Activated CD4-positive, alpha-beta T cell treated with anti-CD3 and anti-CD28 coated beads, Interleukin-2, amount 10 ng/mL, durations not matched to agents 7 days and 5 days (primary cell): ENCODE measurements at places on chromosomes 2 and 18. TPM values are rescaled to one million over a fixed set of nuclear protein-coding genes. Genes with fewer than 3 reads are reported as not detected.

TMEM169 gene
- 2.6 TPM for total RNA-seq

PHLPP1 gene
- 2.7 TPM for total RNA-seq

MZT2A gene
- 96.9 TPM for total RNA-seq

ANKRD30BL gene
- total RNA-seq: not detected

HTR2B gene
- total RNA-seq: 2.1 TPM

CTAGE1 gene
- not detected for total RNA-seq

SUMO1 gene
- 101 TPM for total RNA-seq

ST6GAL2 gene
- not detected for total RNA-seq

OSBPL6 gene
- 0.35 TPM for total RNA-seq

YIPF4 gene
- 39.9 TPM for total RNA-seq

SLC9A4 gene
- 0.07 TPM for total RNA-seq

FTCDNL1 gene
- total RNA-seq: 2.3 TPM

GRCh38 chr18:76955524-76956170, 133.3 kb downstream of the ZNF236 start:
- DNase-seq: no peak

DNA sequence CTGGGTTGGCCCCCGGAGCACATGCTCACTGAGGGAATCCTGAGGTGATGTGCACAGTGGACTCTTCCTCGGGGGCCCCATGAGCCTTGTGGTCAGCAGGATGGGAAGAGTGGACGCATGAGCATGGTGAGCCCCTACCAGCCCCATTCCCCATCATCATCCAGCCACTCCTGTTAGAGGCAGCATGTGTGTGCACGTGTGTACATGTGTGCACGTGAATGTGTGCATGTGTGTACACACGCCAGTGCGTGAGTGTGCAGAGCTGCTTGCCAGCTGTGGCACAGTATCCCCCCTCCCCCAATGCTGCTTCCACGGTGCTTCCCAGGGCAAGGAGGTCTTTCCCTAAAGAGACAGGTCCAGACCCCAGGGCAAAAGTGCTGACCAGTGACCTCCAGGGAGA, 57.8 kb downstream of the KIF1A start:
- DNase-seq: no peak

- no peak for DNase-seq
Measured at GRCh38 chr2:46913471-46914381, 1.9 kb downstream of the MCFD2 start.

DNA sequence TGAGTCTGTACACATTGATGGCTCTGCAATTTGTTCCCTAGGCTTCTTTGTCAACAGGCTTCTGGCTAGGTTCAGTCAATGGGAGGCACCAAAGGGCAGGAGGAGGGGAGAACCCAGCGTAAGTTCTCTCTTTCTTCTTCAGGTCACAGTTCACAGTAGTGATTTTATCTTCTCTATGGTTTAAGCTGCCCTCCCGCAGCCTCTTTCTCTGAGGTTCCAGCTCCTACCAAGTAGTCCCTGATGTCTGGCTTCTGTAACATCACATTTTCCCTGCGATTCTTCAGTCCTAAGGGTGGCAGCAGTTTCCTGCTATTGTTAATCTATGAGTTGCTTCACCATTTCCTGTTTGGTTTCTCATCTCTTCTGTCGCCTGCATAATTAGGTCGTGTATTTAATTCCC, 107.4 kb downstream of the CPO start:
- peak; percentile 54 for DNase-seq

DNA sequence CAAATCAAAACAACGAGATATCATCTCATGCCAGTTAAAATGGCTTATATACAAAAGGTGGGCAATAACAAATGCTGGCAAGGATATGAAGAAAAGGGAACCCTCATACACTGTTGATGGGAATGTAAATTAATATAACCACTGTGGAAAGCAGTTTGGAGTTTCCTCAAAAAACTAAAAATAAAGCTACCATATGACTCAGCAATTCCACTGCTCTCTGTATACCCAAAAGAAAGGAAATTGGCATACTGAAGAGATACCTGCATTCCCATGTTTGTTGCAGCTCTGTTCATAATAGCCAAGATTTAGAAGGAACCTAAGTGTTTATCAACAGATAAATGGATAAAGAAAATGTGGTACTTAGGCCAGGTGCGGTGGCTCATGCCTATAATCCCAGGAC, 124.8 kb downstream of the MSTN start:
- no peak for DNase-seq

- DNase-seq: no peak
Measured at GRCh38 chr2:212223696-212224095, 314.9 kb downstream of the ERBB4 start.

GRCh38 chr2:72630767-72631166, 195.1 kb downstream of the EXOC6B start:
- no peak for DNase-seq

- DNase-seq: peak; percentile 32
Measured at GRCh38 chr2:195658541-195658890, 1.5 kb downstream of the SLC39A10 start.

DNA sequence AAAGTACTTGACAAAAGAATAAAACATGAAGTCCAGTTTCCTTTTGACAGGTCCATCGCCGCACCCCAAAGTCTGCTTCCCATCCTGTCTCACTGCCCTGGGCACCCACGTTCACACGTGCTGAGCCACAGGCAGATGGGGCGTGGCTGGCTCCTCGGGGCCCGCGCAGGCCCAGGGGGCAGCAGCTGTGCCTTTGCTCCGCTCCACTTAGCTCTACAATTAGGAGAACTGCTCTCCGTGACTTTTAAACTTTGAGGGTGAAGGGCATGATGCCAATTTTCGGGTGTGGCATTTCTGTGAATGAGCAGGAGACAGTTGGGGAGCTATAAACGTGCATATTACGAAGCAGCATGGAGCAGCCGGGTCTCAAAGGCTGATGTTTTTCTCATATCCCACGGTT, 152.4 kb downstream of the TDRD15 start:
- DNase-seq: no peak

GRCh38 chr18:5895876-5896740, 786 bp upstream of the TMEM200C start:
- no peak for DNase-seq

DNA sequence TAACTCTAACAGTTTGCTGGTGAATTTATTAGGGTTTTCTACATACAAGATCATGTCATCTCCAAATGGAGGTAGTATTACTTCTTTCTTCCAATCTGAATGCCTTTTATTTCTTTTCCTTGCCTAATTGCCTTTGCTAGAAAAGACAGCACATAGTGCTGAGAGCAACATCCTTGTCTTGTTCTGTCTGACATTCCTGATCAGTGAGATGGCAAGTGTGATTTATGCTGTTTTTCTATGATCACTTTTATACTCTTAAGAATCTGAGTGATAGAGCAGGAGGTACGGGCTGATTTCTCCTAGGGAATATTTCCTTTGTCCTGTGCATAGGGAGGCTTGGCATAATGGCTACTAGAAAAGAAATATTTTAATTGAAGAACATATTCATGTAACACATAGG, 17.3 kb downstream of the LYPD6B start:
- DNase-seq: no peak

DNA sequence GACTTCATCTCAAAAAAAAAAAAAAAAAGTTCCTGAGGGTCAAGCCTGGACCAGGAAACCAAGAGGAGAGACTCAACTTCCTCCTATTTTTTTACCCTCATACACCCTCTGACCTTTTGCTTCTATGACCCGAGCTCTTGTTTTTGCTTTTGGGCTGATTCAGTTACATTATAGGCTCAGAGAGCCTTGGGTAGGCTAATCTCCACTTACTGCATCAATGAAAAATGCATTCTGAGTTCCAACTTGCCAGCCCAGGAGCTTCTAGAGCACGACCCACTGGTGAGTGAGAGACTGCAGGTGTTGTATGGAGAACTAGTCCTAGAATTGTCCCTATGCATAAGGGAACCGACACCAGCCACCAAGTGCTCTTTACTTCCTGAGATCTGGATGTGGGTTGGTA, 91.1 kb downstream of the CABLES1 start:
- no peak for DNase-seq

GRCh38 chr18:11320986-11321385, 171.6 kb upstream of the PIEZO2 start:
- DNase-seq: no peak

DNA sequence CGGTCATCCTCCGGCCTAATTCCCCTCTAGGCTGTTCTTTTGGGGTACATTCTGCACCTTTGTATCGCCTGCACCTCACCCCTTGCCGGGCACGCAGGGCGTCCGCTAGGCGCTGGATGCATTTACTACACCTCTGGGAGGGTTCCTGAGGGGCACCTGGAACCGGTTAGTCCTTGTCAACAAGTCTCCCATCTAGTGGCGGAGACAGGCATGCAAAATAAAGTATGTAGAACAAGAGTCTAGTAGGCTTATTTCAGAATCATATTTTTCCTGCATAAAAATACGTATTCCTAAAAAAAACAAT, 705 bp upstream of the TEX261 start:
- peak; percentile 72 for DNase-seq

- no peak for DNase-seq
Measured at GRCh38 chr2:70979180-70979488, 704 bp downstream of the ANKRD53 start.

DNA sequence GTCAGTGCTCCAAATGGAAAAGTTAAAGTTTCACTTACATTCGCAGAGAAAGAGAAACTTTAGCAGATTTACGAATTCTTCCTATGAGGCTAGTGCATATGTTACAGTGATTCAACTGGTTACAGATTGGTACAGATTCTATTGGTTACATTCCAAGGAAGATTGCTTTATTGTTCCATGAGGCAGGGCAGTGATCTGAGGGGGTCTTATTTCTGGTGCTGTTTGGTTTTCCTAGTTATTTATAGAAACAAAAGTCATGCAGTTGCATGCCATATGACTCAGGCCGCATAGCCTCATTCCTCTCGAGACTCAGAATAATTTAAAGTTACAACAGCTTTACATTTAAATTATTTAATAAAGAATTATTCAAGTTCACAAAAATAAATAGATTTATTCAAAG, 385.4 kb upstream of the SYT4 start:
- DNase-seq: no peak

DNA sequence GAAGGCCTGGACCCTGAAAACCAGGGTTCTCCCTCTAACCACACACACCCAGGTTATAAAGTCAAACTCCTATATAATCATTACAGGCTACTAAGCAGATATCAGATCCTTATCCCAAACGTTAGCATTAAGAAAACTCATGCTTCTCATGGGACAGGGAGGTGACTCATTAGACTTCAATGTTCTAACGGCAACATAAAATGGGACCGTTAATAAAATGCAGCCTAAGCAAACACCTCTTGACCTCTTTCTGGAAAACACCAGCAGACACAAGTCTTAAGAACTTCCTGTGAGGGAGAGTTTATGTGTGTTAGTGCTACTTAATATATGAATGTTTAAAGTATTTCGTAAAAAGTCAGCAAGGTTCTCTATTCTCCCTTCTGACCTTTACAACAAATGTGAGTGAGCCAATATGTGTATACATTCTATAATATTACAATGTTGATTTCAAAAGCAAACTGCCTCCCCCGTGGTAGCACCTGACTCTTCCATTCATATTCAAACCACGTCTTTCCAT, 31.7 kb downstream of the LPIN2 start:
- DNase-seq: no peak

DNA sequence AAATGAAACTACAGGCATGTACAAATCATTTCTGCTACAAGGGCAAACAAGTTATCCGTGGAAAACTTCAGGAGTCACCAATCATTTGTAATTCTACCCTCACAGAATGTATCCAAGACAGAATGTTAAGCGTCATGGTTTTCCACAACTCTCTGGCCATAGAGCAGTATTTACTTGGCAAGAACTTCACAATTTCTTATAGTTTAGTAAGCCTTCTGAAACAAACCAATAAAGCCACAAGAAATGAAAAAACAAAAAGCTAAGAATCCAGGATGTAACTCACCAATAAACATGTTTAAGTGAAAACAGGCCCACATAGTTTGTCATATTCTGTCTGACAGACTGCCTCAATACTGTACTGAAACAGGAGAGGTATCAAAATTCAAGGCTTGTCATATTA, 70.3 kb downstream of the LNPK start:
- DNase-seq: no peak

DNA sequence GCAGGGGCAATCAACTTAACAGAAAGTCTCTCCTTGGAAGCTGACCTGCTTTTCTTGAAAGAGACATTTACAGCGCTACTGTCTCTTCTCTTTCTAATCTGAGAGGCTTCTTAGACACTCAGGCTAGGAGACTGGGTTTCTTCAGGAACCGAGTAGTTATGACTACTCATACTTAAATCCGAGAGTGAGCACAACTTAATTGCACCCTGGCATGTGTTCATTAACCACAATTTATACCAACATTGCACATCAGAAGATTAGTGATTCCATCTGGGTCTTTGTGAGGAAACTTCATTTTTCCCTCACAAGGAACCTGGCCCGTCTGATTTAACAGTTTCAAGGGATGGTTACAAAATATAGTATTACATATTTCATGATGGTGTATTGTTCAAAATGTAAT, 176.9 kb downstream of the UBE2E3 start:
- DNase-seq: no peak

DNA sequence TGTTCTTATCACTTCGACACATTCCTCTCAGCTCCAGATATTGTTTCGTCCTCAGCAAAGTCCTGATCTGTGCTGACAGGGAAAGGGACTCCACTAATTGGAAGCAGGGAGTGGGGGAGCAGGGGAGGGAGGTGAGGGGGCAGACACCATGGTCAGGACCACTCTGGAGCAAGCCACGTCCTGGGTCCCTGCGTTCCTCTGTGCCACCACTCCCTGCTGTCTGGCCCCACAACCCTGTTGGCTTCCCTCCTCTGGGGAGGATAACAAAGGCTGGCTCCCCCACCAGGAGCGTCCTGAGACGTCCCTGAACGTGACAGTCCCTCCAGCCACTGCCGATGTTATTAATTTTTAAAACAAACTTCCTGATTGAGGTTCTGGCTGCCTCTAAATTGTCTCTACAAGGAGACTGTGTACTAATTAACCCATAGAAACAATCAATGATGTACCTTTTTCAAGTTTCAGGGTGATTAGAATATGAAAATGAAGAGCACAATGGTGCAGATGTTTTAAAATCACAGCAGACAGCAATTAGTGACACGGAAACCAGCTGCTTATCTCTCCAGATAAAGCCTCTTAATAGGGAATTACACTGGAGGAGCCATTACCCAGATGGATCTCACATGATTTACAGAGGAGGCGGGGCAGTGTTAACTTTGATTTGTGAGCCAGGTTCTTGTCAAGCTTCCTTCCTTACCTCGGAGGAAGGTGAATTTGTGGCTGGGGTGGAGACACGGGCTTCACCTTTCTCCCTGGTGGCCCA, 257.5 kb downstream of the SETBP1 start:
- no peak for DNase-seq

DNA sequence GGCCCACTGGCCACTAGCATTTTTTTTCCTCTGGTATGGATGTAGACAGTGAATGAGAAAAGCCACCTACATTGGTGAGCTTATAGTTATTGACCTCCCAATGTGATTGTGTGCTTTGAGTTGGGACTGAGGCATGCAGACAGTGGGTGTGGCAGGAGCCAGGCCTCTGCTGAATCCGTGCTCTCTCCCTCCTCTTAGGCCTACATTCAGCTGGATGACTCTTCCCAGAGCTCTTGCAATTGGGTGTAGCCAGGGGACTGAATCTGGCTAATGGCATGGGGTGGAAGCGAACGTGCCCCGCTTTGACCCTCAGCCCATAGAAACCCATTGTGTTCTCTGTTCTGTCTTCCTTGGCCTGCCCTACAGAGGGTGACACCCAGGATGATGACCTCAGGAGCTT, 698.3 kb upstream of the HS6ST1 start:
- no peak for DNase-seq

GRCh38 chr2:73111073-73112025, 1.4 kb downstream of the RAB11FIP5 start:
- DNase-seq: no peak
